Immature natural killer cell (primary cell): ENCODE measurements at places on chromosomes 11 and 22. TPM values are rescaled to one million over a fixed set of nuclear protein-coding genes. Genes with fewer than 3 reads are reported as not detected.

Gene SLC39A13
- polyA plus RNA-seq: 33.2 TPM

Gene MFRP
- not detected for polyA plus RNA-seq

GRCh38 chr22:28939394-28939793 is 56.0 kb downstream of the ZNRF3 start:
- H3K36me3 ChIP-seq: no peaks in the 10 kb centered on the region
- no peaks in the 10 kb centered on the region for H3K4me1 ChIP-seq
- H3K4me3 ChIP-seq: no peak overlapping the region
- no peak for DNase-seq
- peaks cover 20% of the 10 kb centered on the region for H3K27me3 ChIP-seq

GRCh38 chr11:112132737-112133136 is 31.2 kb downstream of the IL18 start:
- peaks cover 2% of the 10 kb centered on the region for H3K27me3 ChIP-seq
- H3K4me1 ChIP-seq: peaks cover 17% of the 10 kb centered on the region
- peak; percentile 20 for DNase-seq
- peak overlapping the region; percentile 15 for H3K4me3 ChIP-seq

GRCh38 chr11:116611998-116612620 is 160.7 kb downstream of the BUD13 start:
- no peaks in the 10 kb centered on the region for H3K36me3 ChIP-seq
- DNase-seq: no peak
- no peak overlapping the region for H3K27ac ChIP-seq
- H3K27me3 ChIP-seq: no peaks in the 10 kb centered on the region
- H3K4me1 ChIP-seq: no peaks in the 10 kb centered on the region

- H3K27me3 ChIP-seq: no peaks in the 10 kb centered on the region
- no peaks in the 10 kb centered on the region for H3K4me1 ChIP-seq
- H3K27ac ChIP-seq: no peak overlapping the region
- no peak overlapping the region for H3K4me3 ChIP-seq
- DNase-seq: no peak
- H3K36me3 ChIP-seq: peaks cover 21% of the 10 kb centered on the region
These were observed 53.0 kb downstream of the LHFPL7 start for GRCh38 chr22:24893341-24894070.

Gene NCF4
- polyA plus RNA-seq: 3.0 TPM

DNA sequence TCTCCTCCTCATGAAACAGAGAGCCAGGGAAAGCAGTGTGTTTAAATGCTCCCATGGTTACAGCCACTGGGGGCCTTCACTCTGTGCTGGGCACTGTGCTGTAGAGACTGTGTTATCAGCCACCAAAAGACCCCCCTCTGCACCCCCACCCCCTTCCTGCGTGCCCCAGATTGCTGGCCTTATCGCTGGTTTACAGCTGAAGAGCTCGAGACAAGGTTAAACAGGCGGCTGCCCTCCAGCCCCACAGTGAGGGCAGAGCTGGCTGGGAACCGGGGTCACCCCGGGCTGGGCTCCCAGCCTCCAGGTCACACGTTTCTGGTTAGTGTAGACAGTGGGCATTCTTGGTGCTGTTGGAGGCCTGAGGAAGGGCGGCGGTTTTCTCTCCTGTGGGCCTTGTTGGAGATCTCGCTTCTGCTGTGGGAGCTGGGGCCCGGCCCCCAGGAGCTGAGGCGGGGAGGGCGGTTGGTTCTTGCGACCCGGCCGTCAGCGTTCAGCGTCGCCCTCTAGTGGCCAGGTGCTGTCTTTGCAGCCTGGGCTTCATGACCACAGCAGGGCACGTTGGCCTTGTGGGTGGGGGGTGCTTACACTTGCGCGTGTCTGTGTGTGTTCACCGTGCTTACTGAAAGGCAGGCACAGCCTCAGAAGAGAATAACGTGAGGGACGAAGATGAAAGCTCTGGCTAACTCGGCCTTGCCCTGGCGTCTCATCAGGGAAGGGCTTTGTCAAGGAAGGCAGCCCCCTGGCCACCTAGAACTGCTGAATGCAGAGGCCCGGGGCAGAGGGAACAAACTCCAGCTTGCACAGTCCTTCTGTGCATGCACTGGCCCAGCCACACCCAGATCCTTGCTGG is 40.8 kb downstream of the TBC1D22A start:
- H3K4me1 ChIP-seq: peaks cover 54% of the 10 kb centered on the region
- peak; percentile 71 for DNase-seq
- H3K4me3 ChIP-seq: peak overlapping the region; percentile 26

Gene CEND1
- polyA plus RNA-seq: not detected

Gene BDNF
- not detected for polyA plus RNA-seq

- peaks cover 12% of the 10 kb centered on the region for H3K4me1 ChIP-seq
- peaks cover 2% of the 10 kb centered on the region for H3K27me3 ChIP-seq
- no peak overlapping the region for H3K4me3 ChIP-seq
These were observed 2.5 kb downstream of the APOL4 start for GRCh38 chr22:36199001-36199551.

Gene GPHA2
- polyA plus RNA-seq: not detected

DNA sequence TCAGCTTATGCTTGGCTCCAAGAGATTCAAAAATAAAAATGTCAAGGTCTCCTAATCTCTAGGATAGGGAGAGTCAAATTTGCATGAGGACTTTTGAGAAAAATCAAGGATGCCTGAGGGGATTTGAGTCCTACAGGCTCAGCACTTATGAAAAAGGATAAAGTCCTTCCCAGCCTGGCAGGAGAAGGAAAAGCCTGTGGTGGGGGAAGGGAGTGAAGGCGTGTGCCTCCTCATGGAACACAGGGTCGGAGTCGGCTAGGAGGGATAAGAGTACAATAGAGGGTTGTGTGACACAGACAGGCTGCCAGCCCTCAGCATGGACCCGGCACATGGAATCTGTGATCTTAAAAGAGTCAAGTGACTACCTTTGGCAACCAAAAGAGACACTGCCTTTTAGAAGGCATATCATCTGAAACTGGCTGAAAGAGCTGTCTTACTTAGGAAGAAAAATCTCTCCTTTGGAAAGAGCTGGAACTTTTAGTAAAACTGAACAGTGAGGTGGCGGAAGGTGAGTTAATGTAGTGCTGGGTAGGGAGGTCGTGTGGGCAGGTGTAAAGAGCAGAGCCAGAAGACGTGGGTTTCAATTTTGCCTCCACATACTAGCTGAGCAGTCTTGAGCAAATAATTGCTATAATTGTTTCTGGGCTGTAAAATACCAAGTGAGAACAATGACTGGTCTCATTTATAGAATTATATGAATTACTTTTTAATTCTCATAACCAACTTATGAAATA is 58.8 kb upstream of the RDX start:
- H3K4me1 ChIP-seq: no peaks in the 10 kb centered on the region
- peaks cover 3% of the 10 kb centered on the region for H3K27me3 ChIP-seq
- no peak overlapping the region for H3K4me3 ChIP-seq

Gene HEPHL1
- not detected for polyA plus RNA-seq

- peaks cover 6% of the 10 kb centered on the region for H3K27me3 ChIP-seq
- no peaks in the 10 kb centered on the region for H3K4me1 ChIP-seq
- no peaks in the 10 kb centered on the region for H3K36me3 ChIP-seq
- no peak for DNase-seq
These were observed 106.0 kb upstream of the LMO1 start for GRCh38 chr11:8369592-8370205.

Gene MMP3
- polyA plus RNA-seq: not detected

DNA sequence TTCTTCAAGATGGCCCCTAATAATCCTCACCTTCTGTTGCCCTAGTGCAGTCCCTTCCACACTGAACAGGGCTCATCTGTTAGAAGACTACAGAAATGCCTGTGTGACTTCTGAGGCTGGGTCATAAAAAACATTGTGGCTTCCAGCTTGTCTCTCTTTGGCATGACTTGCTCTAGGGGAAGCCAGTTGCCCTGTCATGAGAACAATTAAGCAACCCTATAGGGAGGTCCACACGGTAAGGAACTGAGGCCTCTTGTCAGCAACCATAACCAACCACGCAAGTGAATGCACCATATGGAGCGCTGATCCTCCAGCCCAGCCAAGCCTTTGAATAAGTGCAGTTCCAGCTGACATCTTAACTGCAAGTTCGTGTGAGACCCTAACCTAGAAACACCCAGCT is 2.6 kb downstream of the LIPT2 start:
- no peak for DNase-seq
- H3K4me1 ChIP-seq: peaks cover 15% of the 10 kb centered on the region
- H3K27me3 ChIP-seq: peaks cover 10% of the 10 kb centered on the region
- no peak overlapping the region for H3K27ac ChIP-seq
- peak overlapping the region; percentile 41 for H3K4me3 ChIP-seq

Gene MED15
- polyA plus RNA-seq: 12.1 TPM

Gene HTATIP2
- 61.2 TPM for polyA plus RNA-seq

Gene OR51B5
- not detected for polyA plus RNA-seq

GRCh38 chr11:103091064-103091800 is 728 bp downstream of the DCUN1D5 start:
- H3K36me3 ChIP-seq: peaks cover 14% of the 10 kb centered on the region
- H3K27me3 ChIP-seq: peaks cover 24% of the 10 kb centered on the region
- no peak for DNase-seq
- peaks cover 49% of the 10 kb centered on the region for H3K4me1 ChIP-seq

DNA sequence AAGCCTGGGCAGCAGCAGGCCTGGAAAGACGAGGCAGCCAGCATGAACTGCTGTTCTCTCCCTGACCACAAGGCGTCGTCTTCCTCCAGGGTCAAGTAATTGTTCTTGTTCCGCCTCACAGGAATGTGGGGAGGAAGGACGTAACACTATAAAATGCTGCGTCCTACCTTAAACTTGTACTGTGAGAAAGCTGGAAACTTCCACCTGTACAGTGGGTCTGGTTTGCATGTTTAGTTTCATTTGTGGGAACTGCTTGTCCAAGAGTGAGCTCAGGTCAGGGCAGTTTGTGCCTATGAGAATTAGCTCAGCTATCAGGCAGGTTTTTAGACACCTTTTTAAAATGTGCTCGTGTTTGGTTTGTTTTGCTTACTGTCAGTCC is 55.2 kb downstream of the PANX1 start:
- no peak overlapping the region for H3K4me3 ChIP-seq
- peaks cover 32% of the 10 kb centered on the region for H3K36me3 ChIP-seq
- DNase-seq: no peak
- no peaks in the 10 kb centered on the region for H3K4me1 ChIP-seq
- no peaks in the 10 kb centered on the region for H3K27me3 ChIP-seq

Gene YDJC
- polyA plus RNA-seq: 46.7 TPM

DNA sequence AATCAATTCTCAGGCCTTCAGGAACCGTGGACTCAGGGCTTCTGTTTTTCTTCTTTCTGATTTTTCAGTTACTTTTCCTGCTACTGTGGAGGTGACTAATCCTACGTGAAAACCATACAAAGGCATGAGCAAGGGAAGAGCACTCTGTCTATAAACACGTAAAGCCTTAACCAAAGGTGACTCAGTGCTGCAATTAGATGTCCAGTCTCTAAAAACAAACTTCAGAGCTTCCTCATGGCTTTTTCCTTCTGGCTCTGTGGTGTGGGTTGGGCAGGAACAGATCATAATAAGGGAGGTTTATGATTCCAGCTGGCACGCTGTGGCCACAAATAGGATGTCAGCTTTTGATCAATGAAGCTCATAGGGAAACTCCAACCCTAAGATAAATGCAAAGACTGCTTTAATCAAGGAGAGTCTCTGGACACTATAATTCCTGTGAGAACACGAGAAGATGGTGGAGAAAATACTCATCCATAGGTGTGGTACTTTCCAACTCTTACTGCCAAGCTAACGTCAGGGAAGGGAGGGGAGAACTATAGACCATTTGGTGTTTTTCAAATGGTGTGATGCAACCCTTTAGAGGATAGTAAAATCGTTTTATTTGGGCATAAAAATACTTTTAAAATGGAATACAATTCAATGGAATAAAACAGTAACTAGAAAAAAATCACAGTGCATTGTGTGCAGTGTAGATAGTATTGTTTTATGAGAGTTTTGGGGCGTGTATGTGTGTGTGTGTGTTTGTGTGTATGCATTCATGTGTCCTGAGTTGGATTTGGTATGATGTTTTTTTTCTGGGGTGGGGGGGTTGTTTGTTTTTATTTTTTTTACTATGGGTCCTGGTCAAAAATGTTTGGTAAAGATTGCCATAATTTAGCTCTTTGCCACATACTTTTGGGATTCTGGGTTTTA is at the start of gene NXPE2:
TSS of gene NXPE2 (plus strand) at position 403 of the 912 bp plus-strand sequence. CDS start at position 452, 49 bp downstream.
- DNase-seq: no peak
- no peaks in the 10 kb centered on the region for H3K4me1 ChIP-seq
- H3K36me3 ChIP-seq: no peaks in the 10 kb centered on the region
- peaks cover 3% of the 10 kb centered on the region for H3K27me3 ChIP-seq
- no peak within 1 kb of the TSS for H3K4me3 ChIP-seq

DNA sequence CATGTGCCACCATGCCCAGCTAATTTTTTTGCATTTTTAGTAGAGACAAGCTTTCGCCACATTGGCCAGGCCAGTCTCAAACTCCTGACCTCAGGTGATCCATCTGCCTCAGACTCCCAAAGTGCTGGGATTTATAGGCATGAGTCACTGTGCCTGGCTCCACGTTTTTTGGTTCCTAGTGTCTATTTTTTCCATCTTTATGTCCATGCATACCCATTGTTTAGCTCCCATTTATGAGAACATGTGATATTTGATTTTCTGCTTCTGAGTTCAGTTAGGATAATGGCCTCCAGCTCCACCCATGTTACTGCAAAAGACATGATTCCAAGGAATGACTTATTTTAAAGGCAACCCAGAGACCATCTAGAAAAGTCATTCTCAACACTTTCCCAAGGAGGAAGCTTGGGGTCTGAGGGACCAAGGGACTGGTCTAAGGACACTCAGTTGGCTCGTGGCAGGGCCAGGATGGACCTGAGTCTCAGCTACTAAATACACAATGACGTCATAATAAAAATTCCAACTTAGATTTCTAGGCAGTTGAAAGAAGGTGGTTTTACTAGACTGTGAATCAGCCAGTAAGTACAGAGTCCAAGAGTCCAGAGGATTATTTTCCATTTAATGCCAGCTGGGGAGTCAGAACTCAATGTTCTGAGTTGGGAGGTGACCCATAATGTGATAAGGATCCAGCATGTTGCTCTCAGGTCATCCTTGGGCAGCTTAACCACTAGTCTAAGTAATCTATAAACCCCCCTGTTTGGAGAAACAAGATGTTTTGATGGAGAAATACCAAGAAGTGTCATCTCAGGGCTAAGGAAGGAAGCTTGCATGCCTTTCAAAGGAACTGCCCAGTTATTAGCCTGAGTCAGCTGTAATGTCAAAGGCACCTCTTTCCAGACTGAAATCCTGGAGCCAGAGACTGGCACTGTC is 39.4 kb downstream of the ABTB2 start:
- no peak overlapping the region for H3K27ac ChIP-seq
- H3K4me1 ChIP-seq: no peaks in the 10 kb centered on the region
- peaks cover 4% of the 10 kb centered on the region for H3K36me3 ChIP-seq

- H3K27ac ChIP-seq: no peak overlapping the region
- peaks cover 10% of the 10 kb centered on the region for H3K27me3 ChIP-seq
- DNase-seq: no peak
- H3K36me3 ChIP-seq: no peaks in the 10 kb centered on the region
- H3K4me3 ChIP-seq: no peak overlapping the region
These were observed 9.4 kb upstream of the IGSF9B start for GRCh38 chr11:133966172-133966651.

DNA sequence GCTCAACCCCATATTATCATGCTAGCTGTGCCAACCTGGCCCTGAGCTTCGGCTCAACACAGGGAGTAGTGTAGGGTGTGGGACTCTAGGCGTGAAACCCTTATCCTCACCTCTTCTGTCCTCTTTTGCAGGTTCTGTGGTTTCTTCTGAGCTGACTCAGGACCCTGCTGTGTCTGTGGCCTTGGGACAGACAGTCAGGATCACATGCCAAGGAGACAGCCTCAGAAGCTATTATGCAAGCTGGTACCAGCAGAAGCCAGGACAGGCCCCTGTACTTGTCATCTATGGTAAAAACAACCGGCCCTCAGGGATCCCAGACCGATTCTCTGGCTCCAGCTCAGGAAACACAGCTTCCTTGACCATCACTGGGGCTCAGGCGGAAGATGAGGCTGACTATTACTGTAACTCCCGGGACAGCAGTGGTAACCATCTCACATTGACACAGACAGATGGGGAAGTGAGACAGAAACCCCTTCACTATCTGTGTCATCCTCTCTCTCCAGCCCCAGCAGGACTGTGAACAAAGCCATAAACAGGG is 76.4 kb downstream of the GGTLC2 start:
- peak; percentile 44 for DNase-seq
- peaks cover 58% of the 10 kb centered on the region for H3K4me1 ChIP-seq
- H3K36me3 ChIP-seq: no peaks in the 10 kb centered on the region
- peak overlapping the region; percentile 82 for H3K27ac ChIP-seq
- H3K4me3 ChIP-seq: peak overlapping the region; percentile 68
